Smooth muscle cell of the coronary artery (primary cell): ENCODE measurements at places on chromosomes 2 and 18. TPM values are rescaled to one million over a fixed set of nuclear protein-coding genes. Genes with fewer than 3 reads are reported as not detected.

The MAP4K4 gene
- total RNA-seq = 162 and 312 TPM in 2 replicates

The DYNAP gene
- not detected in 2 replicates for total RNA-seq

The REG3G gene
- not detected in 2 replicates for total RNA-seq

The ACADL gene
- total RNA-seq = 0.12 and 0.83 TPM in 2 replicates

The CDK5R2 gene
- total RNA-seq = 0.08 TPM in 1 of 2 replicates, not detected in the other

The DTYMK gene
- total RNA-seq = 8.2 and 20.8 TPM in 2 replicates

The SERPINB3 gene
- 2.3 TPM in 1 of 2 replicates, not detected in the other for total RNA-seq

The SPATA3 gene
- not detected in 2 replicates for total RNA-seq

The SRD5A2 gene
- total RNA-seq = not detected in 2 replicates

The SPC25 gene
- total RNA-seq = 0.98 TPM in 1 of 2 replicates, not detected in the other

The FEV gene
- not detected in 2 replicates for total RNA-seq

The TFPI gene
- 80.2 and 87.4 TPM in 2 replicates for total RNA-seq

The VSNL1 gene
- total RNA-seq = 0.23 and 0.47 TPM in 2 replicates

The PRPF40A gene
- total RNA-seq = 66.6 and 107 TPM in 2 replicates

The LRRTM4 gene
- not detected in 2 replicates for total RNA-seq
